DMS 273 treated with DMSO at 0.1 percent for 48 hours (cell line): ENCODE measurements at places on chromosomes 3 and 15.
A peak's percentile ranks its signal among the peaks of the same experiment; 100 is the strongest.

GRCh38 chr3:38648024-38648658, 1.3 kb downstream of the SCN5A start:
- DNase-seq: no peak

DNA sequence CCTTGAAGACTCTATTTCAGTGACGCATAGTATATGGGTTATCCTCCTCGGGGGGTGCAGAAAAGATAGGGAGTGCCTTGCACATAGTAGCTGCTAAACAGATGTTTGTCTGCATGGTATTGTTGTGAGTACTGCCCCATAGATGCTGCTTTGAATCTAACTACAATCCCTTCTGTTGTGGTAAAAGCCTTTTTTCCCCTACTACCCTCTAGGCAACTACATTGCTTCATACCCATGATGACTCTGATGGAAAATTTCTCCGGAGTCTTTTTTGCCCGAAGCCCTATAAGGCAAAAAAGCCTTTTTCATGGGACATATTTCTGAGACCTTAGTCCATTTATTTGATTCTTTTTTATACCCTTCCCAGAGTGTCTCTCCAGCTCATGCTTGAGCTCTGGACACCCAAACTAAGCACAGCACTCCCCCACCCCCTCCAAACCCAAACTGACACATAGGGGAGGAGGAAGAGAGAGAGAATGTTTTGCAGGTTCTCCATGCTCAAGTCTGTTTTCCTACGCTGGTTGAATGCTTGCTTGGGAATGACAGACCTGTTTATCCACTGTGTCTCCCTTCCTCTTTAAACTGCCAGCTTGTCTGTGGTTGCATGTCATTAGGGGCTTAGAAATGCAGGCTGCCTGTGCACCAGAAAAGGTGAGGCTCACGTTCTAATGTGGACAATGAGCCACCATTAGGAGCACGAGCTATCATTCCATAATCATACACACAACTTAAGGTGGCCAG, 52.9 kb downstream of the LRTM1 start:
- no peak for DNase-seq

- no peak for DNase-seq
Measured at GRCh38 chr3:117814975-117815374, 1105.4 kb downstream of the TUSC7 start.

- DNase-seq: no peak
Measured at GRCh38 chr3:41323467-41324155, 124.3 kb downstream of the CTNNB1 start.

DNA sequence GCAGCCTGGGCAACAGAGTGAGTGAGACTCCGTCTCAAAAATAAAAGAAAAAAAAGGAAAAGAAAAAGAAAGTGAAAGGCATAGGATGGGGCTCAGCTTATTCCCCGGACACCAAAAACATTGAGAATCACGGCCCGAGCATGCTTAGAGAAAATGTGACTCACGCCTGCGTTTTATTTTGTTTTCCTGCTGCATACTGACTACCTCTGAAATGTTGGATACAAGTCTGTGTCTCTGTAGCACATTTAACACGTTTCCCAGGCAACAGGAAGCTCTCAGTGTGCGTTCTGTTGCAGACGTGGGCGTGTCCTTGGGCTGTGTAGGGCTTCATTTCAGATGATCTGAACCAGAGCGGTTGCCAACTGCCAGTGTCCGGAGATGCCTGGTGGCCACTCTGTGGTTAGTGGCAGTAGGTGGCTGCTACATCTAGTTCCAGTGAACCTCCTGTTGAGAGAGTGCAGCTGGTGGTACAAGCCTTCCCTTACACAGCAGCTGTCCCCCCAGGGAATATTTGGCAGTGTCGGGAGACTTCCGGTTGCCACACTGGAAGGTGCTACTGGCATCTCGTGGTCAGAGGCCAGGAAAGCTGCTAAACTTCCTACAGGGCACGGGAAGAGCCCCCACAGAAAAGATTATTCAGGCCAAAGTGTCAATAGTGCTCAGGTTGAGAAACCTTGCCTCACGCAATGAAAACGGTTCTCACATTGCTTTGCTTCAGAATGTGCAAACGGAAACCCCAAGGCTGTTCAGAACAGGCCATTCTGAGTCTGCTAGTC, 3.0 kb downstream of the SLC51A start:
- no peak for DNase-seq

GRCh38 chr15:83610901-83611685, 42.8 kb upstream of the ADAMTSL3 start:
- no peak for DNase-seq

- no peak for DNase-seq
Measured at GRCh38 chr15:53580366-53580765, 179.1 kb downstream of the WDR72 start.

- no peak for DNase-seq
Measured at GRCh38 chr3:14423963-14424362, 21.6 kb downstream of the SLC6A6 start.

GRCh38 chr3:61451841-61452240, 109.5 kb upstream of the PTPRG start:
- no peak for DNase-seq

- peak; percentile 96 for DNase-seq
Measured at GRCh38 chr15:81752546-81752942, 293.3 kb downstream of the MEX3B start.

- no peak for DNase-seq
Measured at GRCh38 chr3:105863608-105864007, 5.2 kb downstream of the CBLB start.
